ENCODE measurements at places on chromosomes 6 and 20. TPM values are rescaled to one million over a fixed set of nuclear protein-coding genes. Genes with fewer than 3 reads are reported as not detected.

The XKR7 gene
- total RNA-seq: not detected

The SLC32A1 gene
- total RNA-seq: not detected

The TFAP2C gene
- not detected for total RNA-seq

DNA sequence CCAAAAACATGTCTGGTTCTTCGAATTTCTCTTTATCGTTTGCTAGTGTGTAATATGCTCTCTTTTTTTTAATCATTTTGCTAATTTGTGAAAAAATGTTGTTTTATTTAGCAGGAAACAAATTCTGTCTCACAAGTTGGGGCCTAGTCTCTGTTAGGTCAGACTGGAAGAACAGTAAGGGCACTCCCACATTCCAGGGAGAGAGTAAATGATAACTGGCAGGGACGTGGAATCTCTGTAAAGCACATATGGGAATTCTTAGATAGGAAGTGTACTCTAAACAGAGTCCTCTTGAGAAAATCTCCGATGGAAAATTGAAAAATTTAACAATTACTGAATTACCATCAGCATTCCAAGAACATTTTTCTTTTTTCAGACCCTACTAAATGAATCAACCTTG lies 16.4 kb upstream of the CCDC28A start:
- H3K27ac ChIP-seq: no peak overlapping the region
- no peak for DNase-seq
- no peaks in the 10 kb centered on the region for H3K36me3 ChIP-seq
- no peak overlapping the region for H3K4me3 ChIP-seq

DNA sequence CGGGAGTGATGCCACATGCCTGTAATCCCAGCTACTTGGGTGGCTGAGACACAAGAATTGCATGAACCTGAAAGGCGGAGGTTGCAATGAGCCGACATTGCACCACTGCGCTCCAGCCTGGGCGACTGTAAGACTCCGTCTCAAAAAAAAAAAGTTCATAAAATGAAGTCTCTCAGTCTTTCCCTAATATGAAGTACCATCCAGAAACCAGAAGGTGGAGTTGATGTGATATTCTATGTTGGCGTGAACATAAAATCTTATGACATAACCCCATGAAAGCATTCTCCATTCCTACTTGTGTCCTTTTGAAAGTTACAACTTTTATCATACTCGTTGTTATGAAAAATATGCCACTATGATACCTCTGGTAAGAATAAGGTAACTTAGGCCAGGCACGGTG lies 5.7 kb downstream of the SOD2 start:
- peaks cover 8% of the 10 kb centered on the region for H3K4me1 ChIP-seq
- DNase-seq: no peak
- no peak overlapping the region for H3K4me3 ChIP-seq
- H3K27me3 ChIP-seq: no peaks in the 10 kb centered on the region

DNA sequence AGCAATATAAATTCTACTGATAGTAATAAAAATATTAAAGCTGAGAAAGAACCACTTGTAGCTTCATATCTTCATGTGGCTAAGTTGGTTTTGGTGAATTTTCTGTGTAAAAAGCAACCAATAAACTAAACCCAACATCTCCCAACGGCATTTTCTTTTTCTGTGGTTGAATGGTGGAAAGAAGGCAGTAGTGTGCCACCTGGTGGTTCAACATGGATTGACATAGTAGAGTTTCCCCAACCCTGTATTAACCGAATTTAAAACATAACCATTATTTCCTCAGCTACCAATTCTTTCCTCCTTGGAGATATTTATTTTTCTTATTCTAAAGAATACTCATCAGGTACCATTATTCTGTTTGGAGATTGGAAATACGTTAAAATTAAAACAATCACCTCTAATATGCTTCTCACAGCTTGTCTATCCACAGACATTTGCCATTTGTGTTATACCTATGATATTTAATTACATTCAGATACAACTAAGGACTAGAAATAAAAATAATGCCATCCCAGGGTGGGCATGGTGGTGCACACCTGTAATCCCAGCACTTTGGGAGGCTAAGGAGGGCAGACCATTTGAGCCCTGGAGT lies 117.1 kb upstream of the EEF1E1 start:
- H3K4me1 ChIP-seq: no peaks in the 10 kb centered on the region
- no peak overlapping the region for H3K4me3 ChIP-seq
- H3K27ac ChIP-seq: no peak overlapping the region
- peak; percentile 71 for DNase-seq
- no peaks in the 10 kb centered on the region for H3K36me3 ChIP-seq

DNA sequence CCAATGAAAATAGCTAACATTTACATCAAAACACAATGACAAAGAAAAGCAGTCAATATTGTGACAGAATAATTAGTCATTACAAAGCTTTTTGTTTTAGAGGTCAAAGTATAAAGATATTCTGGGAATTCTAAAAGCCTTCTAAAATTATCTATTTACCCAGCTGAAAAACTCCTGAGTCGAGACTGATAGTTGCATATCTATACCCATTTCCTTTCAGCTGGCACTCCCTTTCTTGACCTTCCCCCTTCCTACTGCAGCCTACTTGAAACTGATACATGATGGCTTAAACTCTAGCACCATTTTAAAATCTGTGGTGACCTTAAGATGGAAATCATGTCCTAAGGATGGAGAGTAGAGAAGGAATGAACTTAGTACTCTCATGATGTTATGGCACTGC lies 38.6 kb downstream of the LMBRD1 start:
- H3K27me3 ChIP-seq: no peaks in the 10 kb centered on the region
- H3K4me3 ChIP-seq: no peak overlapping the region
- no peak overlapping the region for H3K27ac ChIP-seq
- H3K4me1 ChIP-seq: no peaks in the 10 kb centered on the region
- no peaks in the 10 kb centered on the region for H3K36me3 ChIP-seq

- no peak overlapping the region for H3K27ac ChIP-seq
- H3K27me3 ChIP-seq: no peaks in the 10 kb centered on the region
- peaks cover 29% of the 10 kb centered on the region for H3K36me3 ChIP-seq
- H3K4me1 ChIP-seq: no peaks in the 10 kb centered on the region
- no peak overlapping the region for H3K4me3 ChIP-seq
Measured at GRCh38 chr6:105308840-105309239, 94.0 kb downstream of the PREP start.

GRCh38 chr20:39850821-39851330 lies 838.2 kb downstream of the MAFB start:
- H3K27ac ChIP-seq: no peak overlapping the region
- DNase-seq: no peak
- H3K36me3 ChIP-seq: no peaks in the 10 kb centered on the region
- H3K27me3 ChIP-seq: no peaks in the 10 kb centered on the region
- no peaks in the 10 kb centered on the region for H3K4me1 ChIP-seq

- no peak overlapping the region for H3K27ac ChIP-seq
- DNase-seq: no peak
- no peaks in the 10 kb centered on the region for H3K36me3 ChIP-seq
- H3K27me3 ChIP-seq: no peaks in the 10 kb centered on the region
- H3K4me1 ChIP-seq: no peaks in the 10 kb centered on the region
Measured at GRCh38 chr20:40749985-40750506, 61.0 kb upstream of the MAFB start.

DNA sequence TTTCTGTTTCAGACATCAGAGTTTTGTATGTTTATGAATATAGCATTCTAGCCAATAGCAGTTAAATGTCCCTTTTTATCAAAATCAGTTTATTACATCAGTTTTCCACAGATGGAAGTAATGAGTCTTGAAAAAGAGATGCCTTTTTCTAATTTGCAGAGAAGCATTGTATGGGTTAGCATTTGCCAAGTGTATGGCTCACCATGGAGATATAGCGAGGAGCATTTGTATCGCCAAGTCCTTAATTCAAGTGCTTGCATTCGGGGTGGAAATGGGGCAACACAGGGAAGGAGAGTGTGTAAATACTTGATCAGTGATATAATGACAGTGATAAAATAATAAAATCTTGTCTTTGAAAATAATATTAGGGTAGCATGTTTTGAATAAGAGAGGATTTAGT lies 42.9 kb downstream of the TXLNB start:
- H3K27me3 ChIP-seq: no peaks in the 10 kb centered on the region
- no peak overlapping the region for H3K4me3 ChIP-seq
- no peak overlapping the region for H3K27ac ChIP-seq
- H3K36me3 ChIP-seq: no peaks in the 10 kb centered on the region
- H3K4me1 ChIP-seq: peaks cover 5% of the 10 kb centered on the region
- no peak for DNase-seq

GRCh38 chr20:22686097-22686496 lies 101.7 kb upstream of the FOXA2 start:
- no peak for DNase-seq
- H3K27ac ChIP-seq: no peak overlapping the region
- H3K4me1 ChIP-seq: peaks cover 8% of the 10 kb centered on the region
- no peaks in the 10 kb centered on the region for H3K36me3 ChIP-seq

- H3K27ac ChIP-seq: no peak overlapping the region
- no peak overlapping the region for H3K4me3 ChIP-seq
- H3K36me3 ChIP-seq: peaks cover 19% of the 10 kb centered on the region
Measured at GRCh38 chr6:105304366-105304765, 98.5 kb downstream of the PREP start.

Data from natural killer cell (primary cell).